ENCODE measurements at places on chromosomes 4 and X.

DNA sequence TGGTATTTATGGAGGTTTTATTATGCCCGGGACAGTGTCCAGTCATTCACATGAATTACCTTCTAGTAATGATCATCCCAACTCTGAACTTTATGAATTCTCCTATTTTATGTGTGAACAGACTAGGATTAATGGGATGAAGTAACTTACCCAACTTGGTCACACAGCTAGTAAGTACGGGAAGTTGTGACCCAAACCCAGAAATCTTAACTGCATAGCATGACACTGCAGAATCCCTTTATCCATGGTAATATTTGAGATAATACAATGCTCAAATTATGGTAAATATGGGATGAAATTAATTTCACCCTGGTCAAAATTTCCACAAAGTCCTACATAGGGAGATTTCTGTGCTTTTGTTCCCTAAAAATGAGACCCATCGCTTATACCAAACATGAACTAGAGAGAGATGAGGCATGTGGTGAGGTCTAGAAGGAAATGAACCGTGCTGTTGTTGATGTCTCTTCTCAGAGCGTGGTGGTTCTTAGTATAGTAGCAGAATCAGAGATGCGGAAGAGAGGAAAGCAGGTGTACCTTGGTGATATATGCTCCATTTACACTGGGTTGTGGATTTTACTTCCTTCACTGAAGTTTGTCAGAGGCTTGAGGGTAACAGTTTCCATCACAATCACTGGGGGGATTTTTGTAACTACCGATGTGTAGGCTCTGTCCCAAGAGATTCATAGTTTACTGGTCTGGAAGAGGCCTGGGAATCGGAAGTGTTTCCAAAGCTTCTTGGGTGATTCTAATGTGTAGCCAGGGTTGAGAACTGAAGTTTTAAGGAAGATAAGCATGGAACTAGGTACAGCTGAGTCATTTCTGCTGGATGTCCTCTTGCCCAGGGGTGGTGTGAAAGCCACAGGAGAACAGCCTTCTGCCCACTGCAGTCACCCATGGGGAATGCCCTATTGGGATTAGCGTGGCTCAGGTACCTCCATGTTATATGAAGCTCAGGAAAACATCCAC, 30.2 kb upstream of the FAM9C start:
- DNase-seq: no peak

DNA sequence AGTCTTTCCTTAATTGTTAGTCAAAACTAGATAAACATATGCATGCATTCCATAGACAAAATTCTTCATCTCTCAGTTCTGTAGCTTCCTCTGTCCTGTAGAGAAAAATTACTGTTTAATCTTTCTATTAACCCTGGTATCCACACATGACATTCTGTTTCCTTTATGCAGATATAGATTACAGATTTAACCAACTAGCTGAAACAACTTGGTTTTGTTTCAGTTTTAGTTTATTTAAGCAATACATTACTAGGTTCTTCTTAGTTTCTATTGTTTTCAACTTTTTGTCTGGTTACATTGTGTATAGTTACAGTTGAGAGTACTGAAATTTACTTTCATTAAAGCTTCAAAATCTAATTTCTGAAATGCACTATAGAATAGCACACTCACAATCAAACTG, 933.9 kb upstream of the EPHA5 start:
- no peak for DNase-seq

- no peak for DNase-seq
Measured at GRCh38 chrX:5236096-5236495, 992.6 kb downstream of the NLGN4X start.

DNA sequence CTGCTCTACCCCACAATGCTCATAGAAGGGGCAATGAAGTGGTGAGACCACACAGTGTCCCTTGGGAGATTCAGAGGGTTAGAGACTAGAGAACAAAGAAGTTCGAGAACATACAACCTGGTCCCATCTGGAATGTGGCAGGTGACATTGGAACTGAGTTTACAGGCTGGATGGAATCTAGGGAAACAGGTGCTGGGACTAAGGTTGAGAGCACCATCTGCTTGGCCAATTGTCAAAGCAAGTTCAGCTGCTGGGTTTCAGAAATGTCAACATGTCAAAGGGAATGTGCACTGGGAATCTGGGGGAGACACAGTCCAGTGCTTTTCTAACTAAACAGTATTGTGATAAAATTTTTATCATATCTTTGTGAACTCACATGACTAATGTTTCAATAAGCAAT, 15.9 kb upstream of the FAM13A start:
- no peak for DNase-seq

- DNase-seq: no peak
Measured at GRCh38 chrX:134469486-134469885, 9.5 kb downstream of the HPRT1 start.

- DNase-seq: no peak
Measured at GRCh38 chrX:78019586-78020483, 50.4 kb upstream of the PGAM4 start.

- DNase-seq: no peak
Measured at GRCh38 chrX:66633541-66633940, 5.3 kb downstream of the EDA2R start.

DNA sequence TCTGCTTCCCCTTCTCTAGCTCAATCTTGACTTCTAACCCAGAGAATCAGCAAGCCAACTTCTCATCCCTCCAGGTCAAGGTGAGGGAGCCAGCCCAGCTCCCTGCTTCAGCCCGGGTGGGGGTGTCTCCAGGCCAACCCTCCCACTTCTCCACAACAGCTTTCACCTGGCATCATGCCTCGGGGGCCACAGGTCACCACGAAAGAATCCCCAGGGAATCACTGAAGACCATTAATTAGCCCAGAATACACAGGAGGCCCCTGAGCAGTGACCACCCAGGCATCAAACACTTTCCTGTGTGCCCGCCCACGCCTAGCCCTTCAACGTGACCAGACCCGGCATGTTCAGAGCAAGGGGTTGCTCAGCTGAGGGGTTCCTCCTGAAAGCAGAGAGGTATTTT, 646.7 kb downstream of the BCOR start:
- DNase-seq: no peak
